Fibroblast of upper back skin (primary cell): ENCODE measurements at places on chromosomes 7 and 10.

DNA sequence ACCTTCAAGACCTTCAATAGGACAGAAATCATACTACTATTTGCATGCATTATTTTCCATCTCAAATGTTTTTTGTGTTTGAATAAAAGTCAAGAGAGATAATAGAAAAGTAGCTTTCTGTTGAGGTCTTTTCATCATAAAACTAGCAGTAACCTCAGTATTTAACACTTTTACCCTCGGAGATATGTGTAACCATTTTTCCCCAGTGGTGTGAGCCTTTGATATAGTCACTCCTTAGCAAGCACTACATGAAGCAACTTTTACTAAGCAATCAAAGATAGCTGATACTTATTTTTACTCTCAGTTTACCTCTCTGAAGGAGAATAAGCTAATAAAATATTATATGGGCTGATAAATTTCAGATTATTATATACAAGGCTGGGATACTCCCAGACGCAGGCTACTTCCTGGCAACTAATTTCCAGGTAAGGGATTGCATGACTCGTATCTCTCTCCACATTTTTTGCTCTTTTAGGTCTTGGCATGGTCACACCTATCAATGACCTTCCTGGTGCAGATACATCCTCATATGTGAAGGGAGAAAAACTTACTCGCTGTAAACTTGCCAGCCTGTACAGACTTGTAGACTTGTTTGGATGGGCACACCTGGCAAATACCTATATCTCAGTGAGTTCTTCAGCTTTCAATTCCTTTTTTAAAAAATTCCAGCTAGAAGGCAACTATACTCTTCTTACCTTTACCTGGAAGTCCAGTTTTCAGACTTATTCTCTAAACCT lies 91.5 kb upstream of the MXI1 start:
- DNase-seq, result no peak

- no peak for DNase-seq
These were observed 673.7 kb downstream of the MAGI2 start for GRCh38 chr7:78779788-78780187.

- no peak for DNase-seq
These were observed 65.0 kb downstream of the ZEB1 start for GRCh38 chr10:31383810-31384588.

GRCh38 chr7:13189668-13190067 lies 502.2 kb downstream of the ARL4A start:
- DNase-seq, result peak; percentile 8

GRCh38 chr10:128808921-128809440 lies 658.1 kb upstream of the MGMT start:
- peak; percentile 54 for DNase-seq

GRCh38 chr10:122884166-122884565 lies 4.8 kb upstream of the FAM24B start:
- no peak for DNase-seq

DNA sequence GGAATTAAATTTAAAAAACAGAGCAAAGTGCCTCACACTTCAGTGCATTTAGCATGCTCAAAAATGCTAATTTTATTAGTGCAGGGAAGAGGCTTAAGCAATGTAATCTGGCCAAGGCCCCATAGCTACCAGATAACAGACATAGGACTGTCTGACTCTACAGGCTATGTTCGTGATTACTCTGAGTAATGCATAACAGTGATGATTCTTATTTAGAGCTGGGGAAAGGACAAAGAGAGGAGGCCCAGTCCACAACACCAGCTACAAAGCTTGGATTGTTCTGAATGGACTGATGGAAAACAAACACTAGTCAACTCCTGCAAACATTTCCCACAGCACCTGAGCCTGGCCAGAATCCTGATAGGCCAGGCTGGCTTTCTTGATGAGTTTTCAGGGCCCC lies 8.4 kb upstream of the CH25H start:
- peak; percentile 26 for DNase-seq

GRCh38 chr7:140269004-140269638 lies 92.3 kb upstream of the KDM7A start:
- no peak for DNase-seq

- no peak for DNase-seq
These were observed 4.8 kb downstream of the NUB1 start for GRCh38 chr7:151346470-151346769.

GRCh38 chr10:34216348-34216945 lies 598.6 kb downstream of the PARD3 start:
- no peak for DNase-seq
